ENCODE measurements at places on chromosomes 2 and 18. TPM values are rescaled to one million over a fixed set of nuclear protein-coding genes. Genes with fewer than 3 reads are reported as not detected.
A peak's percentile ranks its signal among the peaks of the same experiment; 100 is the strongest.

GRCh38 chr2:160427629-160428404, 65.8 kb downstream of the RBMS1 start:
- H3K27ac ChIP-seq: peak overlapping the region; percentile 48
- DNase-seq: no peak
- H3K27me3 ChIP-seq: no peaks in the 10 kb centered on the region

GRCh38 chr2:105082107-105082506, 44.2 kb downstream of the MRPS9 start:
- no peaks in the 10 kb centered on the region for H3K4me1 ChIP-seq
- DNase-seq: no peak
- no peaks in the 10 kb centered on the region for H3K36me3 ChIP-seq

- no peak overlapping the region for H3K4me3 ChIP-seq
- H3K4me1 ChIP-seq: no peaks in the 10 kb centered on the region
- H3K27me3 ChIP-seq: no peaks in the 10 kb centered on the region
- H3K27ac ChIP-seq: no peak overlapping the region
- DNase-seq: no peak
Measured at GRCh38 chr2:219302412-219302968, 6.7 kb downstream of the PTPRN start.

GRCh38 chr2:18934886-18935285, 345.5 kb upstream of the NT5C1B start:
- no peaks in the 10 kb centered on the region for H3K36me3 ChIP-seq
- H3K27me3 ChIP-seq: no peaks in the 10 kb centered on the region
- H3K4me3 ChIP-seq: no peak overlapping the region
- DNase-seq: no peak
- H3K4me1 ChIP-seq: no peaks in the 10 kb centered on the region

GRCh38 chr2:13543550-13543949, 826.8 kb downstream of the TRIB2 start:
- H3K36me3 ChIP-seq: no peaks in the 10 kb centered on the region
- H3K27me3 ChIP-seq: no peaks in the 10 kb centered on the region
- no peaks in the 10 kb centered on the region for H3K4me1 ChIP-seq
- no peak for DNase-seq
- H3K27ac ChIP-seq: no peak overlapping the region

DNA sequence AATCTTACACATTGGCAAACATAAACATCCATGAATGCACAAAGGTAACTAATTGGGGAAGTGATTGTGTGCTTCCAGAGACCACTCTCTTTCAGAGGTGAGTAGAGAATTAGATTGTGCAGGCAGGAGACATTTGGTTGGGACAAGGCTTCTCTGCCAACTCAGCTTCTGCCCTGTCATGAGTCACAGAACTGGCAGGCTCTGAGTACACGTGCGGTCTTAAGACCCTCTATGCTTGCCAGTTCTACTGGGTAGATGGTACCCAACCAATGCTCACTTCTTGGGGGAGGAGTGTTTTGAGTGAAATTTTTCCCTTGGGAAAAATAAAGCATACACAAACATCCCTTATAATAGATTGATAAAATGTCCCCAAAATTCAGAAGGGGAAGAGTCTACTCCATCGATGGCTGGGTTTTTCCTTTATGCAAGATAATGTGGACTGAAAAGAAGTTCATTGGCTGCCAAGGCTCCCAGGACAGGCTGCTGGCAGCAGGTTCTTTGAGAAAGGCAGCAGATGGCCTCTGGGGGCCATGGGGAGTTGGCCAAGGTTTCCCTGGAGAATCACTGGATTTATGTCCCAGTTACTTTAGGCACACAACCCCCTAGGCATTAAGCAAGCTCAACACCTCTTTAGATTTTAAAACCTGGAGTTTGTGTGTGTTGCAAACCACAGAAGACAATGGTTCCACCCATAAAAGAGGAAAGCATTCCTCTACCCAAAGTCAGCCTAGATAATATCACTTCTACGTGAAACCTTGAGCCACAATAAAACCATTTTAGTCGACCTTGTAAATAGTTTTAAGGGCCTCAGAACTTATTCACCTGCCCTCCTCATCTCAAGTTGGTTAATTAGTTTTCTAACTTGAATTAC, 417.0 kb downstream of the TXNL1 start:
- H3K4me3 ChIP-seq: no peak overlapping the region
- H3K4me1 ChIP-seq: no peaks in the 10 kb centered on the region
- DNase-seq: no peak
- no peaks in the 10 kb centered on the region for H3K36me3 ChIP-seq
- no peak overlapping the region for H3K27ac ChIP-seq

GRCh38 chr2:233471291-233472035, 95.1 kb downstream of the USP40 start:
- DNase-seq: no peak
- no peaks in the 10 kb centered on the region for H3K27me3 ChIP-seq
- no peak overlapping the region for H3K4me3 ChIP-seq
- peaks cover 3% of the 10 kb centered on the region for H3K36me3 ChIP-seq

GRCh38 chr2:238100821-238101771, 956 bp downstream of the ESPNL start:
- DNase-seq: no peak
- H3K4me1 ChIP-seq: no peaks in the 10 kb centered on the region
- no peaks in the 10 kb centered on the region for H3K27me3 ChIP-seq
- H3K27ac ChIP-seq: no peak overlapping the region
- no peaks in the 10 kb centered on the region for H3K36me3 ChIP-seq

DNA sequence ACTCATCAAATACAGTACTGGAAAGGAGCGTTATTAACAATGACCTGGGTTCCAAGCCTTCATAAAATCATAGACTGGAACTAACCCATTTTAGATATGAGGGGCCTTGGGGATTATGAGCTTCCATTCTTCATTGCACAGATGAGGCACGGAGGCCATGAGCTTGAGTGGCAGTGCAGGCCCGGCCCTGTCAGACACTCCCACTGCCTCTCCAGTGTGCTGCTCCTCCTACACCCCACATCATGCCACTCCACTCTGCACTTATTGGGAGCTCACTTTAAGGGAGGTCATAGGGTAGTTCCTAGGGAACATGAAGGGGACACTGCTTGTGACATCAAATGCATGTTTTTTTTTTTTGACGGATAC, 77.9 kb downstream of the TSN start:
- H3K27me3 ChIP-seq: no peaks in the 10 kb centered on the region
- H3K27ac ChIP-seq: no peak overlapping the region
- H3K4me1 ChIP-seq: no peaks in the 10 kb centered on the region
- H3K36me3 ChIP-seq: no peaks in the 10 kb centered on the region
- H3K4me3 ChIP-seq: no peak overlapping the region

GRCh38 chr2:1406434-1406833, 6.8 kb upstream of the TPO start:
- H3K4me1 ChIP-seq: no peaks in the 10 kb centered on the region
- no peak overlapping the region for H3K4me3 ChIP-seq
- H3K36me3 ChIP-seq: no peaks in the 10 kb centered on the region
- H3K27me3 ChIP-seq: no peaks in the 10 kb centered on the region
- no peak overlapping the region for H3K27ac ChIP-seq

- DNase-seq: no peak
- no peaks in the 10 kb centered on the region for H3K27me3 ChIP-seq
- H3K36me3 ChIP-seq: no peaks in the 10 kb centered on the region
- H3K4me1 ChIP-seq: no peaks in the 10 kb centered on the region
- H3K4me3 ChIP-seq: no peak overlapping the region
Measured at GRCh38 chr2:176685908-176686307, 416.7 kb downstream of the MTX2 start.

GRCh38 chr2:72893594-72894319, 6.5 kb downstream of the SPR start:
- H3K4me3 ChIP-seq: no peak overlapping the region
- H3K27ac ChIP-seq: no peak overlapping the region
- H3K4me1 ChIP-seq: no peaks in the 10 kb centered on the region

DNA sequence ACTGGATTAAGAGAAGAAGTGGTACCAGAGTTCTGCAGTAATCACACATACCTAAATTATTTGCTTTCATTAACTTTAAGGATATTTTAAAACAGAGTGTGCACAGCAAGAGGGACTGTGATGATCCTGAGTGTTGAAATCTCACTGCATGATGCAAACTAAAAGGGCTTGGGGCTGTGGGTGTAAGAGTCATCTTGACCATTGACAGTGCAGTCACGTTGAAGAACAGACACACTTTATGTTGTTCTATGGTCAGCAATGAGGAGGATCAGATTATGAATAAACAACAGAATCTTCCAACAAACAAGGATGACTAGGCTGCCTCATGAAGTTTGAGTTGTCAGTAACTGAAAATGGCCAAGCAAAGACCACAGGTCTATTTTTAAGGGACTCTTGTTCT, 87.2 kb upstream of the GALNT5 start:
- DNase-seq: no peak
- H3K36me3 ChIP-seq: no peaks in the 10 kb centered on the region
- no peak overlapping the region for H3K4me3 ChIP-seq
- H3K4me1 ChIP-seq: no peaks in the 10 kb centered on the region
- H3K27ac ChIP-seq: no peak overlapping the region
- H3K27me3 ChIP-seq: no peaks in the 10 kb centered on the region

DNA sequence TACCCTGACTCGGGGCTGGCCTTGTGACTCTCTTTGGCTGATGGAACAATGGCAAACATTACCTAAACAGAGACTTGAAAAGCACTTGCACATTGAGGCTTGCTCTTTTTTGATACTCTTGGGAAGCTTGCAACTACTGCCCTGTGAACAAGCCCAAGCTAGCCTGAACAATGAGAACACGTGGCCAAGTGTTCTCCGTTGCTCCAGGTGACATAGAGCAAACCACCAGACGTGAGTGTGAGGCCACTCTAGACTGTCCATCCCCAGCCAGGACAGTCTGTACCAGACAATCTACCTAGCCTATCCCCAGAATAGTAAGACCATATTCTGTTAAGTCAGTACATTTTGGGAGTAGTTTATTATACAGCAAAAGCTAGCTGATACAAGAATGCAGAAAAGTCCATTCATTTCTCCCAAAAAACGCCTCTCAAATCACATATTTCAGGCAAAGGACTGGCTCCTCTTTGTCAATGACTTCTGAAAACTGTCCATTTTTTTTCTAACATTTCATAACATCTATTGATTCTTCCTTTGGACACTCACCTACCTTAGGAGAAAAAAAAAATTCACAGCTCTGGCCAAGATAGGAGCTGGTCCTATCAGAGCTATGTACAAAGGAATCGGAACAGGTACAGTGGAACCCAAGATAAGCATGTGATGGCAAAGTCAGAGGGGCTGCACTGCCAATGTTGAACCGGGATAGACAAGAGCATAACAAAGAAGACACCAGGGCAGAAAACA, 142.1 kb upstream of the PKDCC start:
- DNase-seq: no peak
- H3K4me3 ChIP-seq: no peak overlapping the region
- no peaks in the 10 kb centered on the region for H3K4me1 ChIP-seq

DNA sequence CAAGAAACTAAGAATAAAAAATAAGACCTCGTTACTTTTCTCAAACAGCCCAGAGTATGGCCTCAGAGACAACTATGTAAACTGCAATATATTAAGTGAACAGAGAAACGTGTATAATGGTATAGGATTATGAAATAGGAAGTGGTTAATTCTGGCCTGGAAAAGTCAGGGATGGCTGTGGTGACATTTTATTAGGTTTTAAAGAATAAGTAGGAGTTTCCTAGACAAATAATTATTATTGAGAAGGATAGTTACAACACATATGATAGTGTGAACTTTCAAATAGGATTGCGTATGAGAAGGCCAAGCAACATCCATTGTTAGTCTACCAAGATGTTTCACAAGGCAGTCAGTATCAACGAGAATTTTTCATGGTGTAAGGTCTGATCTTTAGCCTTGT, 244.1 kb downstream of the LPIN1 start:
- H3K36me3 ChIP-seq: no peaks in the 10 kb centered on the region
- no peak overlapping the region for H3K4me3 ChIP-seq
- H3K27ac ChIP-seq: no peak overlapping the region
- no peak for DNase-seq
- H3K4me1 ChIP-seq: no peaks in the 10 kb centered on the region
- no peaks in the 10 kb centered on the region for H3K27me3 ChIP-seq

- no peak overlapping the region for H3K4me3 ChIP-seq
- no peaks in the 10 kb centered on the region for H3K27me3 ChIP-seq
- H3K27ac ChIP-seq: no peak overlapping the region
- no peaks in the 10 kb centered on the region for H3K36me3 ChIP-seq
- H3K4me1 ChIP-seq: peaks cover 4% of the 10 kb centered on the region
Measured at GRCh38 chr18:51164342-51164741, 33.1 kb downstream of the MEX3C start.

GRCh38 chr18:73735836-73736235, 411.8 kb downstream of the FBXO15 start:
- no peak overlapping the region for H3K4me3 ChIP-seq
- DNase-seq: no peak
- H3K27ac ChIP-seq: no peak overlapping the region
- H3K36me3 ChIP-seq: no peaks in the 10 kb centered on the region
- no peaks in the 10 kb centered on the region for H3K27me3 ChIP-seq
- H3K4me1 ChIP-seq: no peaks in the 10 kb centered on the region

- H3K27me3 ChIP-seq: no peaks in the 10 kb centered on the region
- no peaks in the 10 kb centered on the region for H3K4me1 ChIP-seq
- H3K36me3 ChIP-seq: no peaks in the 10 kb centered on the region
- H3K4me3 ChIP-seq: no peak overlapping the region
Measured at GRCh38 chr18:57915248-57915647, 112.1 kb upstream of the ATP8B1 start.

- no peaks in the 10 kb centered on the region for H3K27me3 ChIP-seq
- H3K4me3 ChIP-seq: no peak overlapping the region
- no peaks in the 10 kb centered on the region for H3K36me3 ChIP-seq
Measured at GRCh38 chr18:76408480-76409067, 86.5 kb downstream of the ZNF516 start.

- H3K4me3 ChIP-seq: no peak overlapping the region
- no peaks in the 10 kb centered on the region for H3K36me3 ChIP-seq
- DNase-seq: no peak
Measured at GRCh38 chr18:12113999-12114646, 20.5 kb downstream of the ANKRD62 start.

DNA sequence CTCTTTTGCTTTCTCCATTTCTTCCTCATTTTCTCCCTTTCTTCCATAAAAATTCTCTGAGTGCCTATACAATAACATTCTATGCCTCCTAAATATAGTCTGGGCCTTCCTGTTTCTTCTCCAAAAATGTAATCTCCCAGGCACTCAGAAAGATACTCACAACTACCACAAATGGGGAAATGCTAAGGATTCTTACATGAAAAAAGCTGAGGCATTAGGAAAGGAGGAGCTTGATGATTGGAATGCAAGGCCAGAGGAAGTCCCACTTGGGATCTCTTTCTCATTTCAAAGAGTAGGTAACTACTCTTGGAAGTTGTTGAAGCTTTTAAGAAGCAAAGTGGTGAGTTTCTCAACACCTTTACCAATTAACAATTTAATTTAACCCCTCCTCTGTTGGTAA, 3.4 kb downstream of the VSNL1 start:
- no peaks in the 10 kb centered on the region for H3K4me1 ChIP-seq
- no peak overlapping the region for H3K27ac ChIP-seq
- no peak overlapping the region for H3K4me3 ChIP-seq
- H3K27me3 ChIP-seq: peaks cover 2% of the 10 kb centered on the region
- no peaks in the 10 kb centered on the region for H3K36me3 ChIP-seq

The CENPA gene
- total RNA-seq: 0.23 TPM

The DSG2 gene
- total RNA-seq: 4.3 TPM

The AGXT gene
- total RNA-seq: not detected

The FER1L5 gene
- total RNA-seq: 0.42 TPM

The NPPC gene
- total RNA-seq: not detected

The EPAS1 gene
- total RNA-seq: 414 TPM

The RNF152 gene
- 25.5 TPM for total RNA-seq

The IL1RL1 gene
- 7.4 TPM for total RNA-seq

The STARD6 gene
- not detected for total RNA-seq
